ENCODE measurements at places on chromosomes 6 and 20.

- DNase-seq = no peak
Measured at GRCh38 chr6:124947971-124948451, 14.2 kb upstream of the RNF217 start.

GRCh38 chr20:56503916-56504315 lies 20.6 kb upstream of the FAM209A start:
- no peak for DNase-seq

DNA sequence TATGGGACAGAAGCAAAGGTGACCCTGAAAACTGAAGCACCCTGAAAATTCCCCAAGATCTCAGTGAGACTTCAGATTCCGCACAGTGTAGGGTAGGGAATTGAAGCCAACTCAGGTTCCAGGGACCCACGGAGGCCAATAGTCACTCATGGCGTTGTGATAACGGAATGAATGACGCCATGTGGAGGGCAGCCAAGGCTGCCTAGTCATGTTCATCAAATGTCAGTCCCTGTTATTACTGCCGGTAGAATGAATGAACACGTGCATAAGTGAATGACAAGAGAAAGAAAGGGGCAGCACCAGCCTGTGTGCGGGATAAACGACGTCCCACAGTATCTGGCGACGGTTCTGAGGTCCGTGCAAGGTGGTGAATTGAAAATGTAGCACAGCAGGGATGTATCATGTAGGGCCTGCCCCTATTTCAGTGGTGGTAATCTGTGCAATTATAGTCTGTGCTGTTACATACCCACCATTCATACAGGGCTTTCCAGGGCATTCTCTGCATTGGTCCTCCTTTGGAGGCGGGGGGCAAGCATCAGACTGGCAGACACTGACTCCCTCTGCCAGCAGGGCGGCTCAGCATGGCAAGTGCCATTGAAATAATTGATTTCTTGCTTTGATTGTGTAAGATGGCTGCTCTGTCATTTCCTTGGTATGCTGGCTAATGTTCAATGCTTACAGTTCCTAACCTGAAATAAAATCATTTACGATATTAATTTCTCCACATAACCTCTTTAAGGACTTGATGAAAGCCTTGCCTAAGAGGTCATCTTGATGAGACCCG lies 386.9 kb downstream of the CDH4 start:
- DNase-seq = no peak

DNA sequence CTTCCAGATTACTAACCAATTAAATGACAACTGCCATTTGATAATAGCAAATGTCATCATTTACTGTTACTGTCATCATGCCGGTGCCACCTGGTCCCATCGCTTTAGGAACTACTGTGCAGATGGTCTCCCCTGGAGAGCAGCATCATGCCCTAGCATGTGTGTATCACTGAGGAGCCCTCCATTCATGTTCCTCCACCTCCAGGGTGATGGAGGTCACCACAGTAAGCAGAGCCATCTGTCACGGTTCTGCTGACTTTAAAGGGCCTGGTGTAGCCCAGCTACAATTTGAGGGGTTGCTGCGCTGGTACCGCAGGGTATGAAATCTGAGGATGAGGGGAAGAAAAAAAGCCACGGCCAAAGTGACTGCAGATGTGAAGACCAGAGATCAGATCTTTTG lies 118.8 kb upstream of the KCNK16 start:
- no peak for DNase-seq

- DNase-seq = no peak
Measured at GRCh38 chr20:62970307-62971210, 18.1 kb downstream of the SLC17A9 start.

DNA sequence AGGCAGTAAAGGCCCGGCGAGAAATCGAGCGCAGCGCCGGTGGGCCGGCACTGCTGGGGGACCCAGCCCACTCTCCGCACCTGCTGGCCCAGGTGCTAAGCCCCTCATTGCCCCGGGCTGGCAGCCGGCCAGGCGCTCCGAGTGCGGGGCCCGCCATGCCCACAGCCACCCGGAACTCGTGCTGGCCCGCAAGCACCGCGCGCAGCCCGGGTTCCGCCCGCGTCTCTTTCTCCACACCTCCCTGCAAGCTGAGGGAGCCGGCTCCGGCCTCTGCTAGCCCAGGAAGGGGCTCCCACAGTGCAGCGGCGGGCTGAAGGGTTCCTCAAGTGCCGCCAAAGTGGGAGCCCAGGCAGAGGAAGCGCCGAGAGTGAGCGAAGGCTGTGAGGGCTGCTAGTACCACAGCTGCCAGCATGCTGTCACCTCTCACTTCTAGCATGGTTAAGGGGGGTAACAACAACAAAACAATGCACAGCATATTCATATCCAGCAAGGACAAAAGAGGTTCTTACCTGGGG lies 11.3 kb upstream of the GMPR start:
- DNase-seq = no peak

DNA sequence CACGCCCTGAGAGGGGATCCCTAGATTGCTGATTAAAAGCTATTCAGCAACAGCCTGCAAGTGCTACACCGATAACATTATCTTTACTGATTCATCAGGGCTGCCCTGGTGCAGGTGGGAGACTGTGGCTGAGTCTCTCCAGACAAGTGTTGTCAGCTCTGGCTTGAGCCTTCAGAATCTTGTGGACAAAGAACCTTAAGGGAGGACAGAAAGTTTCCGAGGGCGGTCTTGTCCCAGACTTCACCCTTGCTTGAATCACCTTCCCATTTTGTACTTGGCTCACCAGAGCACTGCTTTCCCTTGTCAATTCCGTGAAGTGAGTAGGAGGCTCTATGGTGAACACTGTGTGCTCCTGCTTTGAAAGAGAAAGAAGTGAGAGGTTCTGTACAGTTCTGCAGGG lies 88.6 kb upstream of the PCSK2 start:
- no peak for DNase-seq

- DNase-seq = no peak
Measured at GRCh38 chr6:33172688-33173534, 19.4 kb downstream of the COL11A2 start.

GRCh38 chr20:57527728-57528127 lies 2.8 kb upstream of the CTCFL start:
- DNase-seq = no peak

DNA sequence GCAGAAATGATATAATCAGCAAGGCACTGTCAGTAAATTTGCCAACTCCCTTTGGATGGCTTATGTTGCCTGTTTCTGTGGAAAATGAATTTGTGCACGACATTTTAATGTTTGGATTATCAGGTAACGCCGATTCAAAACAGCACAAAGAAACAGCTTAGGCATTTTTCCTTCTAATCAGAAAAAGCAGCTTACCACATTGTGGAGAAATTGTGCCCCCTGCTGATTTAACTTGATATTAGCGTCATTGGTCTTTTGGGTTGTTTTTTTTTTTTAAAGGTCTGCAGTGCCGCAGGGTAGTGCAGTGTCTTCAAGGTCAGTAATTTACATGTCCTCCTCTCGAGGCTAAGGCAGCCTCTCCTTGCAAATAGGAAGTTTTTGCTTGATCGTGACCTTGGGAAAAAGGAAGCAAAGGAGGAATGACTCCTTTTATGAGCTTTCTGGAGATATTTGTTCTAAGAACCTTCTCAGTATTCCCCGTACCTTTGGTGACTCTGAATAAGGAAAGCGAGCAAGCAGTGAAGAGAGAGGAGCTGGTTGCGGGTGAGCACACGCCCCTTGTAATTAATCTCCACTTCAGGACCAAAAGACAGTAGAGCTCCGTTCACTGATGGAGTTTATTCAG lies 79.1 kb downstream of the ELOVL4 start:
- peak; percentile 63 for DNase-seq

GRCh38 chr6:90326404-90327057 lies 29.9 kb upstream of the BACH2 start:
- no peak for DNase-seq

Measured in glomerular endothelial cell (primary cell).